ENCODE measurements at places on chromosomes 13 and 19.

DNA sequence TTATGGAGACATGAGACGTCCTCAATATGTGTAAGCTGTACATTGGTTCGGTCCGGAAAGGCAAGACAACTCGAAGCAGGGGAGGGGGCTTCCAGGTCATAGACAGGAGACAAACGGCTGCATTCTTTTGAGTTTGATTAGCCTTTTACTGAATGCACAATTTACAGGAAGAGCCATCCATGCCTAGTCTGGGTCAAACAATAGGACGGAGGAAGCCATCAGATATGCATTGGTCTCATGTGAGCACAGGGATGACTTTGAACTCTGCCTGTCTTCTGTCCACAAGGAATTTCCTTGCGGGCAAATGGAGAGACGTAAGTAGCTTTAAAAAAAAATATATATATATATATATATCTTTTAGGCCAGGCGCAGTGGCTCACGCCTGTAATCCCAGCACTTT is 1.9 kb upstream of the CCNP start:
- no peak for DNase-seq

- DNase-seq: peak; percentile 64
Observed at GRCh38 chr19:19113040-19113626, 25.1 kb downstream of the TMEM161A start.

DNA sequence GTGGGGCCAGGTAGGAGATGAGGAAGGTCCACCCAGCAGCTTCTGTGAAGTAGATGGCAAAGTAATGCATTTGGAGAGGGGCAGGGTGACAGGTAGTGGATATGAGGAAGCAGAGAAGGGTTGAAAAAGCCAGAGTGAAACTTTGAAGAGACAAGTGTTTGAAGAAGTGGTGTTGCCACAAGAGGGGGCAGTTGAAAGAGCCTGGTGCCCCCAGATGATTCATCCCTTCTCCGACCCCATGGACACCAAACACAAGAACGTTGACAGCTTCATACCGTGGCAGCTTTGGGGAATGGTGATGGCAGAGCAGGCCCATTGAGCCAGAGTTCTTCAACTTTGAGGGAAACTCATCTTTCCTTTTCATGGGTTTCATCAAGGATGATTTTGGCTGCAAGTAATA is 19.9 kb downstream of the IFNL3 start:
- DNase-seq: peak; percentile 44

GRCh38 chr13:30679483-30680330 is 55.6 kb upstream of the ALOX5AP start:
- DNase-seq: peak; percentile 60

DNA sequence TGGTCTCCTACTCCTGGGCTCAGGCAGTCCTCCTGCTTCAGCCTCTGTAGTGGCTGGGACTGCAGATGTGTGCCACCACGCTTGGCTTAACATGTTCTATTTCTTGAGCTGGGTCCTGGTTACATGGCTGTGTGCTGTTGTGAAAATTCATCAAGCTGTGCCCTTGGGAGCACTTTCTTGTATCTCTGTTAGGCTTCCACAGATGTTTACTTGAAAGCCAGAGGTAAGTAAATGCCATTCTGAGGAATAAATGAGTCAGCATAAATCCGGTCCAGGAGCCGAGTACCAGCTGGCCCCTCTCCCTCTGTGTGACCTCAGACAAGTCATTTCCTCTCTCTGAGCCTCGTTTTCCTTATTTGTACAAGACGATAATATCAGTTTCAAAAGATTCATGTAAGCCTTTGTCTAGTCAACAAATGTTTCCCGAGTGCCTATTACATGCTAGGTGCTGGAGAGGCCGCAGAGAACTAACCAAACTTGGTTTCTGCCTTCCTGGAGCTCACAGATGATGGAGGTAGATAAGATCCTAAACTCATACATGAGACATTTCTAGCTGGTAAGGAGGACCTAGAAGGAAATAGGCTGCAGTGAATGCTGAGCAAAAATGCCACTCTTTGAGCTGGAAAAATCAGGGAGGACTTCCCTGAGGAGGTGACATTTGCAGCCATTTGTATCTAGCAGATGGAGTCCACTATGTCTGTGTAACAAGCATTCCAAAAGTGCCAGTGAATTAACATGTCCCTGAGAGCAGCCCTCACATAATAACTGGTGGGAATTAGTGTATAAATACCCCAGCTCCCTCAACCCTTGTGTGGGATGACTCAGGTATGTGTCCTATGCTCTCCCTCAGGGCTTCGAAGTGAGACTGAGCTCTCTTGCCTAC is 2.7 kb upstream of the RASAL3 start:
- no peak for DNase-seq

DNA sequence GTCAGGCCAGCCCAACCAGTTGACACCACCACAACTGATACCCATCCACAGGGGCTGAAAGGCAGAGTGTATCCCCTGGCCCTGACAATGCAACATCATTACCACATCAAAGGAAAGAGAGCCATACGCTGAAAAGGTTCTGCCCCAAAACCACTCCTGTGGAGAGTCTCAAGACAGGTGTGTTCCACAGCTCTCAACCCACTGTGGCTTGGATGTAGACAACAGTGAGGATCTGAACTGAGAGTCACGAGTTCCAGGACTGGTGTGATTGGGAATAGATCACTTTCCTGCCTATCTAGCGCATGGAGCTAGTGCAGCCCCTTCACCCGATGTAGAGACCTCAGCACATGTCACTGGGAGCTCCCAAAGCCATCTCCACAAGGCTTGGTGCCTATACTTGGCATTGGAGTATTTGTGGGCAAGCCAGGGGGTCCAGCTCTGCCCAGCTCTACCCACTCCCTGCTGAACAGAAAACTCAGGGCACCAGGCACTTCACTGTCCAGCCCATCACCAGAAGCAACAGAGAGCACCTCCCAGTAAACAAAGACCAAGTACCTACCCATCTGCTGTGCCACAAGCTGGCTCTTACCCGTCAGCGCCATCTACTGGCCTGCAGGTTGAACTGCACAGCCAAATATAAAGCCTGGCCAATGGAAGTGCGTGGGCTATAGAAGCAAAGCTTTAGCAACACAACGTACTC is 579.5 kb downstream of the UQCRFS1 start:
- DNase-seq: peak; percentile 74

DNA sequence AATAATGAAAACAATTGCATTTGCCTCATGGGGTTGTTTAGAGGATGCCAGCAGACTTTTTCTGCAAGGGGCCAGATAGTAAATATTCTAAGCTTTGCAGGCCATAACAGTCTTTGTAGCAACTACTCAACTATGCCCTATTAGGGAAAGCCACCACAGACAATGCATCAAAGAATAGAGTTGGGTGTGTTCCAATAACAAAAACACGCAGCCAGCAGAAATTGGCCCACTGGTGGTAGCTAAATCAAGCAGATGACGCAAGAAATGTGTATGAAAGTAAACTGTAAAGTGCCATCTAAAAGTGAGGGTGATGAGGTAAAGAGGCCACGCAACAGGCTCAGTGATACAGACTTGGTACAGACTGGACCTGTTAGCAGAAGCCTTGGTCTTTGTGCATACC is 75.2 kb upstream of the SIAH3 start:
- DNase-seq: no peak

DNA sequence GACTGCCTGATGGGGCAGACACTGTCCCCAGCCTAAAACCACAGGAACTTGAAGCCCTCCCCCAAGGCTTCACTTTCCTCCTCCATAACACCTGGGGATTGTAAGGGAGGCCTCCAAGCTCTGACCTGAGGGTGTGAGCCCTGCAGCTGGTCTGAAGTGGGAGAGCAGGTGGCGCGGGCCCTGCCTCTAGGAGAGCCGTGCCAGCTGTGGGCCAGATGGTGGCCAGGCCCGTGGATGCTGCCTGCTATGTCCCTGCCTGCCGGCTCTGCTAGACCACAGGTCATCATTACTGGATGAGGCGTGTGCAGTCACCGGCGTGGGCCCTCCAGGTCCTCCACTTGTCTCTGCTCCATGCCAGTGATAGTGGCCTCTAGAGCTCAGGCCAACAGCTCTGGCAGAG is 3.5 kb upstream of the KLHL26 start:
- DNase-seq: no peak

DNA sequence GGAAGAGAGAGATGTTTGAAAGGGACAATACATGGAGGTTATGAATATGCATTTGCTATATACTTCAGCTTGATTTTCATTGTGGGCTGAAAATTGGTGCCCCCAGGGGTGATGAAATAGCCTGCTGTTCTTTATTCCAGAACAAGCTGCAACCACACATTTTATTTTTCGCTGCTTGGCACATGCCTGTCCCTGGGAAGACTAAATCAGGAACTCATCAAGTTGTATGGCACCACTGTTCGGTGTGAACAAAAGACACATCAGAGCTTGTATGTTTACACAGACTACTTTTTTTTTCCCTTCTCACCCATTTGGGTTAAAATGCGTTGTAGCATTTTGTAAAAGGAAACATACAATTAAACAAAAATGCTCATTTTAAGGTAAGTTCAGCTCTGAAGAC is 230.7 kb downstream of the NALCN start:
- DNase-seq: no peak

- DNase-seq: peak; percentile 71
Observed at GRCh38 chr19:2034729-2035589, 16.1 kb downstream of the MKNK2 start.

DNA sequence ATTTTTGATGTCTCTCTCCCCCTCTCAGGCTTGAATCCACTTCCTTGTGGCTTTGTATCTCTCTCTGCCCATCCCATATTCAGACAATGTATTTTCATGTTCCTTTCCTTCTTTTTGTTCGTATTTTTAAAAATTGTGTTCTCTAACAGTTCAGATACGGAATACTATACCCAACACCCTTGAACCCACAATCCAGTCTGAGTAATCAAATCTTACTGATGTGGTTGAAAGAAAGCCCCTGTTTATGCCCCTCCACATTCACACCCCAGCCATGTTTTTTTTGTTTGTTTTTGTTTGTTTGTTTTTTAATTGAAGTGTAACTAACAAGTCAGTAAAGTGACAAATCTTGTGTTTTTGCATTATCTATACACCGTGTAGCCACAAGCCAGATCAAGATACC is 1.4 kb downstream of the SPIB start:
- no peak for DNase-seq

DNA sequence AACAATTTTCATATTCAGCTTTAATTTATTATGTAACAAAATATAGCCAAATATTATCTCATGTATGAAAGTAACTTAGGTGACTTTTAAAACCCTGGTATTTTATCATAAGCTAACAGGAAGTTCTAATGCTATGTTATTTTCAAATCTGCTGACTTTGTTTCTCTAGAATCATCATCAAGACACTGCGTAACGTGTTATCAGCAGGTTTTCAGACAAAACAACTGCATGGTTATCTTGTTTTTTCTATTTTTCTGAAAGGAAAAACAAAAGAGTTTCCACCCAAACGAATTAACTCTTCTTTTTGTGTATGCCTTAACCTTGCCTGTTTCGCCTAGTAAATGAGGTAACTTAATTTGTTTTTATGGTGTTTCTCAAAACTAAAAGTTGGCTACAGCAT is 156.3 kb downstream of the TBC1D4 start:
- DNase-seq: no peak

- DNase-seq: no peak
Observed at GRCh38 chr19:4057931-4058692, 8.6 kb downstream of the ZBTB7A start.

GRCh38 chr19:7533925-7534480 is 1.5 kb upstream of the PNPLA6 start:
- DNase-seq: peak; percentile 94

DNA sequence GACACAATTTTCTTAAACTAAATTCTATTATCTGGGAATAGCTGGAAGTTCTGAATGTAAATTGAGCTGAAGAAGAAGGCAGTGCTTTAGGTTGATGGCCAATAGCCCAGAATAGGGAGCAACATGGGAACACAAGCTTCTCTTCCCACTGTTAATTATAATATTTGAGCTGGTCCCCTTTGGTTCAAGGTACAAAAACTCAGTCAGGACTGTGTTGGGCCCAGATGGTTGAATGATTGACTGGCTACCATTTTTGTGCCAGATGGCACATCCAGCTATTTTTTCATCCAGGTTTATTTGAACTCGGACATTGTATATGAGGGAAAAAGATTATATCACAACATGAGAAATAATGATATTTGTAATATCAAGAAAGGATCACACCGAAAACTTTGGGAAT is 458.9 kb downstream of the SLITRK1 start:
- DNase-seq: no peak

GRCh38 chr19:39708594-39708993 is 4.3 kb downstream of the LGALS14 start:
- DNase-seq: no peak

- DNase-seq: no peak
Observed at GRCh38 chr13:96835546-96835945, 158.7 kb downstream of the OXGR1 start.

GRCh38 chr19:10747271-10747670 is 29.4 kb downstream of the DNM2 start:
- DNase-seq: no peak

DNA sequence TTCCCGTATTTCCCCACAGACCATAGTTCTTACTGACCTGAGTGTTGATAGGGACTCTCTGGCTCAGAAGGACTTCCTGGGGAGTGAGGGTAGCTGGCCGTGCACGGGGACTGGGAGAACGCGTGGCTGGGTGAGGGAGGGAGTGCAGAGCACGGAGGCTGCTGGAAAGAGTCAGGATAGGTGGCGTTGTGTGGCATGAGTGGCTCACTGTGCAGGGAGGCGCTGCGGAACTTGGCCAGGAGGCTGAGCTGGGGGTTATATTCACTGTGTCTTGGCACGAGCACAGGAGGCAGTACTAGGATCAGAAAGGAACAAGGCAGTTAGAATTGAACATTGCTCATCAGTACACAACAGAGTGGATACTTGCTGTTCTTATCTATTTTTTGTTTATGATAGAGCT is 47.4 kb downstream of the SMAD9 start:
- DNase-seq: peak; percentile 38

- no peak for DNase-seq
Observed at GRCh38 chr19:54017261-54017660, 25.8 kb downstream of the CACNG6 start.

DNA sequence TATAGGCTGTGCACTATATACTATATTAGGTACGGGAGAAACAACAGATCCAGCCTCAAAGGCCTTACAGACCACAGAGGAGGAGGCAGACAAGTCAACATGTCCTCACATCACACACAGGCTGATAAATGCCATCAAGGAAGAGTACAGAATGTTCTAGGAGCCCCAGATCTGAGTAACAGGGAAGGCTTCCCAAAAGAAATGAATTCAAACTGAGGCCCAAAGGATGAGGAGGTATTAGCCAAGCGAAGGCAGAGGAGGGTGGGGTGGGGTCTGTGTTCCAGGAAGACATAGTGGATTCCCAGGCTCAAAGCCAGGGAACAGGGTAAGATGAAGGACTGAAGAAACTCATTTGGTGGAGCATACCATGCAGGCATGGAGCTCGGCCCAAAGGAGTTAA is 55.1 kb downstream of the RXFP2 start:
- no peak for DNase-seq

DNA sequence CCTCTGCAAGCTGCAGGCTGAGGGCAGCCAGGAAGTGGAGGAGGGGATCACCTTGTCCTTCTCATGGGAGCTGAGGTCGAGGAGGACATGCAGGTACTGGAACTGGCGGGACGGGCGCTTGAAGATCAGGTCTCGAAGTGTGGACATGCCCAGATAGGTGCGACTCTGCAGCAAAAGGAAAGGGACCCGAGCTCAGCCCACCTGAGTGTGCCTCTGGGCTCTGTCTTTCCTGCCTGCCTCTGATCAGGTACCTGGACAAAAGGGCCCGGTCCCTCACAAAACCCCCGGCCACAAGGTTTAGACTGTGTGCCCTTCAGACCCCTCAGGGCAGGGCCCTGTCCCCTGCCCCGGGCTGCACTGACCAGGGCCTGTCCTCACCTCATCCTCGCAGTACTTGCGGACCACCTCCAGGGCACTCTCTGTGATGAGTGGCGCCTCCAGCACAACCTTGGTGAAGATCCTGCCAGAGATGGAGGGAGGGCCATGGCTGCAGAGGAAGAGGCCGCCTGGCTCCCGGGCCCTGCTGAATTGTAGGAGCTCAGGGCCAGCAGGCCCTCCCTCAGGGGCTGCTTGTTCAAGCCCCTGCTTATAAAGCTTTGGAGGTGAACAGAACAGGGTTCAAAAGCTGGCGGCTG is 12.5 kb upstream of the RSPH6A start:
- DNase-seq: no peak
